Cortex of kidney (tissue), 1 donor: ENCODE measurements at places on chromosomes 7 and 10.

- DNase-seq = no peak
These were observed 10.8 kb downstream of the GIMAP6 start for GRCh38 chr7:150621376-150621775.

DNA sequence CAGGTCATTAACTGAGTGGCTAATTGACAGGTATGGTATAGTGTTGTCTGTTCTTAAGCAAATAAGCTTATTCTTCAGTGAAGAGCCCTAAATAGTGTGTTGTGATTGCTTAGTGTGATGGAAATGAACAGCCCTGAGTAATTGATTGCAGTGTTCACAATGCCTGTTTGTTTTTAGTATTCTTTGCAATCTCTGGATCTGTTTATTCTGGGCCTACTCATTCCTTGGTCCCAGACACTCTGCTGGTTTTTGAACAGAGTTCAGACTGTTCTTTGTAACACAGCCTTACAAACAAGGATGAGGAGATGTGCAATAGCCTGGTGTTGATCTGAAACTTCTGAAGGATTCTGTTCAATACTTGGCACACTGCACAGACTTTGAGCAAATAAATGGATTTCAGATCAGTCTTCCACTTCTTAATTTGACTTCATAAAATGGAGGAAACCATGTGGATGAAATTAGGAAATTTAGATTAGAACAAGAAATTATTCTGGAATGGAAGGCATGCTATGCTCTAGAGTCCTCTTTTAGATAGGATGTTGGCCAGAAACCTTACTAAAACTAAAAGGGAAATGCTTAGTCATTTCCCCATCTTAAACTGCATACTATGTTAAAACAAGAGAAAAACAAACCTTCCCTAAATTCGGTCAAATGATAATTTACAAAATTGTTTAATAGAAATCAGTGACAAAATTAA, 444.2 kb upstream of the SEMA3D start:
- DNase-seq = no peak

DNA sequence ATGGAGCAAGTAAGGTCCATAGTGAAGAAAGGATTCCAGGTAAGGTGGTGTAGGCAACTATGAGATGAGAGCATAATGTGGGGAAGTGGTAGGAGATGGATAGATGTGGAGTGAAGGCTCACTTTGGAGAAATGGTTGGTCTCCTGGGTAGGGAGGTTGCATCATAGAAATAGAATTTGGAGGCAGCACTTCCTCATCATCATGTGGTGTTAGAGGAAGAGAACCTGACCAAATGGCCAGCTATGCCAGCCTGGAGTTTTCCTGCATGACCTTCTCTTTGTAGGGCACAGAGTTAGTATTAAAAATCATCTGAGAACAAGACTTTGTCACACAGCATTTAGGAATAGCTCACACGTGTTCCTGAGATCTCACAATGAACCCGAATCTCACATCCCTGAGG, 126.7 kb upstream of the CXCL12 start:
- no peak for DNase-seq

- DNase-seq = no peak
These were observed 845.6 kb upstream of the AUTS2 start for GRCh38 chr7:68752485-68753178.
